ENCODE measurements at places on chromosomes 6 and 20.

DNA sequence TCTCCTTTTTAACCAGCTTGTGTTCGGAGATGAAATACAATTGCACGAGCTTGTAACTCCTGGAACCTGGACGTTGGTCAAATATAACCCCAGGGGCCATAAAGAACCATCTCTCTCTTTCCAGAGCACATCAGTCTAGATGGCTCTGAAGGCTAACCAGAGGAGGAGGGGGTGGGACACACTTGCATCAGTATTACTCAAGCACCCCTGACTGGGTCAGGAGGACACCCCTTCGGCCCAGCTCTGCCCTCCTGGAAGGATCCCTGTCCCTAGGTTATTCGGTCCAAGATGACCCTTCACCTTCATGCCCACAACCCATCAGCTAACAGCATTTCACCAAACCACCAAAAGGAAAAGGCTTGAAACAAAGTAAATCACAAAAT is 67.1 kb downstream of the FYN start:
- DNase-seq = no peak

DNA sequence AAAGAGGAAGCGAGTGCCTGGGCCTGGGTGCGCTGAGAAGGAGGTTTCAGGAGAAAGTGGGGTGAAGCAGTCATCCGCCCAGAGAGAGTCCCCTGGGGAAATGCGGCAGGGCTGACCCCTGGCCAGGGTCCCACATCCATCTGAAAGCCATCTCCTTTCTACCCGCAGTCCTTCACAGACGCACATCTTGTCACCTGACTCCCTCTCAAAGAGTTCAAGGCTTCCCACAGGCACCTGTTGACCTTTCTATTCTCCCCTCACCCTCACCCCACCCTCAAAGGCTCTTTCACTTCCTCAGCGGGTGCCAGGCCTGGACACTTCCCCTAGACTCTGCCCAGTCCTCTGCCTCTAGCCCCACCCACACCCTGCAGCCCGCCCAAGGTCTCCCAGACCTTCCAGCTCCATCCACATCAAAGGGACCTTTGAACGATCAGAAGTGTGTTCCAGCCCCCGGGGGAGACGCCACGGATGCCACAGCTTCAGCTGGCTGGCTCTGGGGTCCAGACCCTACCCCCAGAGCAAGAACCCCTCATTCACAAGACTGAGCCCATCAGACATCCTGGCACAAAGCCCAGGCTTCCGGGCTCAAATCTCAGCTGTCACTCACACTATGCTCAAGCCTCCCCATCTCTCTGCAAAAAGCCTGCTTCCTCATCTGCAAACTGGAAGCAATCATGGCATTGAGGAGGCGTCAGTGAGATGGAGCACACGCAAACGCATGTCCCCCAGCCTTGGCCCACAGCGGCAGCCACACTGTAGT is 2.1 kb downstream of the CTSZ start:
- DNase-seq = peak; percentile 67

DNA sequence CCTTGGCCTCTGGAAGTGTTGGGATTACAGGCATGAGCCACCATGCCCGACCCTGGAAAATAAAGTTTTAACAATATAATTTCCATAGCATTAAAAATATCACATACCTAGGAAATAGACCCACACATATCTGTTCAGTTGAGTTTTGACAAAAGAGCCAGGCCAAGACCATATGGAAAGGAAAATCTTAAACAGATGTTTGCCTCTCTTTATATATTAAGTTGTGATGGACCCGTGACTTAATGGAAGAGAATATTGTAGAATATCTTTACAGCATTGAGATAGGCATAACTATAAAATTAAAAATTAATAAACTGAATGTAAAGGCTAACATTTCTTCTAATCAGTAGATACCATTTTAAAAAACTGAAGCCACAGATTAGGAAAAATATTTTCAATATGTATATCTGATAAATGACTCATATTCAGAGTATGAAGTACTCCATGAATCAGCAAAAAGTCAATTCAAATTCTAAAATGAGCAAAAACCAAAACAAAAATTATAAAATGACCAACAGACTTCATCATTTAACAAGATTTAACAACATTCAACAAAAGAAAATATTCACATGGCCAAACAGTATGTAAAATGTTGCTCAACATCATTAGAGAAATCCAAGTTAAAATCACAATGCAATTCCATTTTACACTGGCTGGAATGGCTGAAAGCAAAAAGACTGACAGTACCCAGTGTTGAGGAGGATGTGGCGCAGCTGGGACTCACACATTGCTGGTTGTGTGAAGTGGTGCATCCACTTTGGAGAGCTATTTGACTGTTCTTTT is 43.3 kb downstream of the GTF2H5 start:
- no peak for DNase-seq

- no peak for DNase-seq
Measured at GRCh38 chr6:147170269-147170668, 33.9 kb upstream of the STXBP5 start.

GRCh38 chr20:14432085-14432484 is 94.7 kb upstream of the FLRT3 start:
- DNase-seq = no peak

- DNase-seq = peak; percentile 71
Measured at GRCh38 chr6:145963216-145964068, 716 bp downstream of the SHPRH start.

- DNase-seq = peak; percentile 11
Measured at GRCh38 chr6:150072201-150072600, 3.3 kb upstream of the ULBP3 start.

GRCh38 chr6:340991-341827 is 48.9 kb downstream of the DUSP22 start:
- DNase-seq = peak; percentile 41

GRCh38 chr20:45704969-45705637 is at the start of gene WFDC10B:
Gene WFDC10B (minus strand): TSS chr20:45705019. CDS start chr20:45685992, 19,027 bp downstream.
- DNase-seq = peak; percentile 20
